Activated naive CD4-positive, alpha-beta T cell treated with anti-CD3 and anti-CD28 coated beads for 36 hours (primary cell): ENCODE measurements at places on chromosomes 13 and 19.

GRCh38 chr13:98332222-98332621 lies 155.2 kb upstream of the RNF113B start:
- no peak for DNase-seq

GRCh38 chr19:16571822-16572331 lies 338 bp downstream of the SLC35E1 start:
- DNase-seq: peak; percentile 57

GRCh38 chr13:109764470-109765291 lies 21.7 kb downstream of the IRS2 start:
- DNase-seq: peak; percentile 55

DNA sequence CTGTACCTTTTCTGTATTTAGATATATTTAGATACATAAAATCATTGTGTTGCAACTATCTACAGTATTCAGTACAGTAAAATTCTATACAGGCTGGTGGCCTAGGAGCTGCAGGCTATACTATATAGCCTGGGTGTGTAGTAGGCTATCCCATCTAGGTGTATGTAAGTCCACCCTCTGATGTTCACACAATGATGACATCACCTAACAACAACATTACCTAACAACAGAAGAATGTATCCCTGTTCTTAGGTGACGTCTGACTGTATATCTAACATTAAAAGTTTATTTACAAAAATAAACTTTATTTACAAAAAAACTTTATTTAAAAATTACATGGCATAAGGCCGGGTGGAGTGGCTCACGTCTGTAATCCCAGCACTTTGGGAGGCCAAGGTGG lies 28.3 kb upstream of the ZFP30 start:
- no peak for DNase-seq

DNA sequence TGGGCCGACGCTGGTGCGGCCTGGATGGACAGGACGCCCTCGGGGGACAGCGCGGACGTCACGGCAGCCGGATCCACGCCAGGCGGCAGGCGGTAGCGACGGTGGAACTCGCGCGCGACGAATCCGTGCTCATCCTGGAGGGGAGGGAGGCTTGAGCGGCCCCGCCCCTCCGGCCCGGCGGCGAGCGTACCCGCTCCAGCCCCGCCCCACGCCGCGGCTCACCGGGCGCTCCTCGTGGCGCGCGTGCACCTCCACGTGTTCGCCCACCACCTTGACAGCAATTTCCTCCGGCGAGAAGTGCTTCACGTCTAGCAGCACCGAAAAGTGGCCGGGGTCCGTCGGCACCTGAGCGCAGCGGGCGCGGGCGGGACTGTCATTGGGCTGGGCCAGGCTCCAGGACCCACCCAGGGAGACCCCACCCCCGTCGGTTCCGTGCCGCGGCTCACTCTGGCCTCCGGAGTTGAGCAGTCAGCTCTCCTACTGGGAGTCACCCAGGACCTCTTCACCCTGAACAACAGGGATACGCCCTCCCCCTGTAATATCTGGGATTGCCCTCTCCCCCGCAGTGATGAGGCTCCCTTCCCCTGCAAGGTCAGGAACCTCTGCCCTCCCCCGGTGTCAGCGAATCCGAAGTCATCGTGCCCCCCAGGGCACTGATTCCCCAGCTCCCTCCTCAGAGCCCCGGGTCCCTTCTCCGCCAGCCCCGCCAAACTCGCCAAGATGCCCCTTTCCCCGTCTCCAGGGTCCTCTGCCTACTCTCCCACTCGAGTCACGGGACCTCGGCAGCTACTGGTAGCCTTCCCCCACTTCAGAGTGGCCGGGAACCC lies 1.1 kb downstream of the HSPB6 start:
- DNase-seq: peak; percentile 53

GRCh38 chr19:11496391-11497163 lies 9.1 kb downstream of the ZNF653 start:
- DNase-seq: peak; percentile 74

DNA sequence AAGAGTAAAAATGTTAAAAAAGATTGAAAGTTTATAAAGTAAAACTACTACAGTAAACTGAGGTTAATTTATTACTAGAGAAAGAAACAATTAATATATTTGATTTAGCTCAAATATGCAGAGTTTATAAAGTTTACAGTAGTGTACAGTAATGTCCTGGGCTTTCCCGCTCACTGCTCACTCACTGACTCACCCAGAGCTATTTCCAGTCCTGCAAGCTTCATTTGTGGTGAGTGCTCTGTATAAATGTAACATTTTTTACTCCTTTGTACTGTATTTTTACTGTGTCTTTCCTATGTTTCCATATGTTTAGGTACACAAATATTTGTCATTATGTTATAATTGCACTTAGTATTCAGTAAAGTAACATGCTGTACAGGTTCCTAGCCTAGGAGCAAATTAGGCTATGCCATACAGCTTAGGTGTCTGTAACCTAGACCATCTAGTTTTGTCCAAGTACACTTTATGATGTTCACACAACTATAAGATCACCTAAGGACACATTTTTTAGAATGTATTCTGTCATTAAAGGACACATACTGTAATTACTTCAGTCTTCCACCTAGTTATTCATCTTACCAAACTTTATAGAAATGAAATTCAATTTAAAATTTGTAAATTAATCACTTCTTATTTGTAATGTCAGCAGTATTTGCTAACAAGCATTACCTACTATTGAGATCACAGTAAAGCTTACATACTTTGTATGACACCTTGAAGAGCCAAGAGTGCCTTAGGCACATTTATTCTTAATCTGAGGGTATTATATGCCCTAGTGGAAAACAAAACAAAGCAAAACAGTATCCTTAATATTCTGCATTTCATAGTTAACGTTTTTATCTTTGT lies 683.4 kb downstream of the PCDH9 start:
- DNase-seq: no peak

DNA sequence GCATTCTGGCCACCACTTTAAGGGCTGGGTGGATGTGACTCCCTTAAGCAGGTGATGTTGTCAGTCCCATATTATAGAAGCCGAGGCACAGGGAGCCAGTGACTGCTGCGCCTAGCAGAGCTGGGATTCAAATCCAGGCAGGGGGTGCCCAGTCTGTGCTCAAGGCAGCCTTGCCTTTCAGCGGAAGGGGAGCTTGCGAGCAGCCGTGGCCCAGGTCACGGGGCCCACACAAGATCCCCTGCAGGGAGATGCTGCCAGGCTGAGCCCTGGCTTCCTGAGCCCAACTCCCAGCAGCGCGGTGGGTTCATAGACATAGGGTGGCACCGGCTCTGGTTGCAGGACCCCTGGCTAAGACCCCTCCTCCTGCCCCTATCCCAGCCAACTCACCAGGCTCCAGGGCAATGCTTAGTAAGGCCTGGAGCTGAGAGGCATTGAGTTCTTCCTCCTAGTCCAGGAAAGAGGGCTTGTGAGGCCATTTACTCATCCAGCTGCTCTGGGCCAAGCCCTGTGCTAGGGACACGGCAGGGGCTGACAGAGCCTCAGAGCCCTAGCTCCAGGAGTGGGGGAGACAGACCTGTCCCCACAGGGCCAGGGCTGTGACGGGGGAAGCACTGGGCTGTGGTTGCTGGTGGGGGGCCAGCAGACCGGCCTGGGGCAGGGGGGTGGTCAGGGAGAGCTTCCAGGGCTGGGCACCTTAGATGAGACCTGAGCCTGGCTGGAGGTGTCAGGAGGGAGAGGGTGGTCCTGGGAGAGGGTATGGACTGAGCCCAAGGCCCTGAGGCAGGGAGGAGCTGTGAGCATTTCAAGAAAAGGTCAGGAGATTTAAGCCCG lies 9.6 kb downstream of the CAPN12 start:
- peak; percentile 34 for DNase-seq
